Natural killer cell treated with Interleukin-12 subunit alpha and Interleukin-12 subunit beta and Interleukin-15 and Interleukin-18, amount 100 ng/mL, for 72 hours (primary cell): ENCODE measurements at places on chromosomes 7 and 10. TPM values are rescaled to one million over a fixed set of nuclear protein-coding genes. Genes with fewer than 3 reads are reported as not detected.

DNA sequence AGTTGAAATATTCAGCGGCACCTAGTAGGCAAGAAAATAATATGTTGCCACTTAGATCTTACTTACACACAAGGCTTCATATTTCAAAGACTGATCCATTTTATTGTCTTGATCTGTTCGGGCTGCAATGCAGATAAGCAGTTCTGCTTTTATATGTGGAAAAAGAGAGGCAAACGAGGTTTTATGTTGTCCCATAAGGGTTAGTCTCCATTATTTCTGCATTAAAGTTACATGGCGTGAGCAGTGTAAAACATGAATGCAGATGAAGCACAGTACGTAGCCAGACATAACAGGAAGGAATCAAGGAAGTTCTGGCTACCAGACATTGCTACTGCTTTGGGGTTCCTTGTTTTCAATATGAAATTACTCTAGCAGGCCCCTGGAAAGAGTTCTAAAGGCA lies 224.8 kb downstream of the BBS9 start:
- H3K4me3 ChIP-seq, result no peak overlapping the region
- no peak overlapping the region for H3K27ac ChIP-seq
- H3K36me3 ChIP-seq, result no peaks in the 10 kb centered on the region
- no peak for DNase-seq
- H3K27me3 ChIP-seq, result no peaks in the 10 kb centered on the region

Gene ITGB8
- 0.10 TPM for total RNA-seq

DNA sequence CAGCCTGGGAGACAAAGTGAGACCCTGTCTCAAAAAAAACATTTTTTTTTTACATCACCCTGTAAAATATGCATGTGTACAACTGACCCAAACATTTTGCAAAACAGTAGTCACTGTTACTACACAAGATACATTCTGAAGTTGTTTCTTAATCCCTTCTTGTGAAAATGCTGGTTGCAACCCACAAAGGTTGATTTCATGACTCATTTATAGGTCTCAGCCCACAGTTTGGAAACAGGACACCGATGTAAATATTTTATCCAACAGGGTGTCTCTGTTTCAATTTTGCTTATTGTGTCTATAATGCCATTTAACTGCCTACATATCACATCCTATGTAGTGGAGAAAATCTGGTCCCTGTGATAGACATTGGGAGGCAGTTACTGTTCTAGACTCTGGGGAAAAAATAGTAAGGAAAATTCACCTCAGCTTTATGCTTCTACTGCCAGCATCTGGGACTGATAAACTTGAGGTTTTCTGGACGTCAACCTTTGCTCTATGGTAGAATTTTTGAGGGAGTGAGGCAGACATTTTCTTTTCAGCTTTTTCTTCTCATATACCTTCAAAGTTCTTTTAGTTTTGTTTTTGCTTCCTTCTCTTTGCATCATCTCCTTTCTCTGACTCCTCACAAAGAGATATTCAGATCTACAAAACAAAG lies 1.6 kb upstream of the RAB19 start:
- no peaks in the 10 kb centered on the region for H3K36me3 ChIP-seq
- H3K27me3 ChIP-seq, result no peaks in the 10 kb centered on the region

Gene HOXA6
- total RNA-seq, result not detected

DNA sequence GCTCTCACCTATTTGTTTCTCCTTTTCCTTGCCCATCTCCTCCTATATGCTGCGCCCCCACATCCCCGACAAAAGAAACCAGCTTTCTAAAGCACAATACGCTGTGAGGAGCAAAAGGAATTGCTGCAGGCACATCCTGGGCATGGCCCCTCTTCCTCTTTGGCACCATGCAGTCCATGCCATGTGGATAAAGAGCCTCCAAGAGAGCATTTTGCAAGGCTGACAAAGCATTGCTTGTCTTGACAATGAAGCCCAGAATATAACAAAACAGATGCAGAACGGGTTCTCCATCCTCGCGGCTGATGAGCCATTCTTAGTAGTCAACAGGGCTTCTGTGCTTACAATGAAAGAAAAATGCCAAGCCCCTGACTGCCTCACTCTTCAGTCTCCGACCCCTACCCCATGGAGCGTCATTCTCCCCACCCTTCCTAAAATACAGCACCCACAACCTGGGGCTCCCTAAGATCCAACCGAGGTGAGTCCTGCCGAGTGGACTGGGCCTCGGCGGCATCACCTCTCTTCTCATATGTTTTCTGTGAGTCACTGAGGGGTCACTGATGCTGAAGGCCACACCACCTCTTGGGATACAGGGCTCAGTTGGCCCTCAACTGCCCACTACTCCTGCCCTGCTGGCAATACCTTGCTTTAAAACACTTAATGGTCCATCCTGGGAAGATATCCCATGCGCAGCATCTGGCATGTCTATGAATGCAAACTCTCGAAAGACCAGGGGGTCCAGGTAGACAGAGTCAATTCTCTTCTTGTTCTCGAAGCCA lies 47.5 kb downstream of the GSDME start:
- H3K4me1 ChIP-seq, result peaks cover 3% of the 10 kb centered on the region
- no peak for DNase-seq
- H3K36me3 ChIP-seq, result no peaks in the 10 kb centered on the region
- peaks cover 15% of the 10 kb centered on the region for H3K27me3 ChIP-seq

- no peak overlapping the region for H3K4me3 ChIP-seq
- no peak overlapping the region for H3K27ac ChIP-seq
- no peaks in the 10 kb centered on the region for H3K4me1 ChIP-seq
- peaks cover 6% of the 10 kb centered on the region for H3K27me3 ChIP-seq
- DNase-seq, result no peak
- no peaks in the 10 kb centered on the region for H3K36me3 ChIP-seq
Observed at GRCh38 chr7:121752706-121753105, 120.3 kb upstream of the PTPRZ1 start.

DNA sequence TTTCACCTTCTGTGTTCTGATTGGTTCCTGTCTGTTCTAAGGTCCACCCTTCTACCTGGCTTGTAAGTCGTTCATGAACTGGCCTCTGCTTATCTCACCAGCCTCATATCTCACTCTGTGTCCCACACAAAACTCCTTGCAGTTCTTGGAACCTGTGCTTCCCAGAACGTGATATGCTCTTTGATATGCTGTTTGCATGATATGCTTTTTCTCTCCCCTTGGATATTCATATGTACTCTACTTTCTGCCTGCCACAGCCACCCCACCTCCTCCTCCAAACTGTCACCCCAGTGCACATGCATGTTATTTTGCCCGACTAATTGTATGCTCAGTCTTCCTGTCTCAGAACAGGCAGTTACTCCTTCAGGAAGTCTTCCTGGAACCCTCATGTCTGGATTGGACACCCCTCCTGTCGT lies 1.9 kb upstream of the ITPRIP start:
- H3K27ac ChIP-seq, result peak overlapping the region; percentile 99
- H3K27me3 ChIP-seq, result no peaks in the 10 kb centered on the region
- H3K4me1 ChIP-seq, result peaks cover 34% of the 10 kb centered on the region
- H3K36me3 ChIP-seq, result peaks cover 6% of the 10 kb centered on the region

GRCh38 chr10:103605359-103606096 lies 112.0 kb downstream of the NEURL1 start:
- H3K27me3 ChIP-seq, result no peaks in the 10 kb centered on the region
- no peaks in the 10 kb centered on the region for H3K36me3 ChIP-seq
- peaks cover 3% of the 10 kb centered on the region for H3K4me1 ChIP-seq
- no peak overlapping the region for H3K27ac ChIP-seq

Gene ANKRD26
- total RNA-seq, result 6.0 TPM
